ENCODE measurements at places on chromosomes 11 and 22. TPM values are rescaled to one million over a fixed set of nuclear protein-coding genes. Genes with fewer than 3 reads are reported as not detected.

The ADAMTS8 gene
- not detected for polyA plus RNA-seq

The KRTAP5-2 gene
- not detected for polyA plus RNA-seq

The ACCS gene
- 2.1 TPM for polyA plus RNA-seq

The TMEM191B gene
- polyA plus RNA-seq, result not detected

The VSIG10L2 gene
- polyA plus RNA-seq, result not detected

The CNIH2 gene
- polyA plus RNA-seq, result not detected

The H19 gene
- polyA plus RNA-seq, result not detected

The NOL12 gene
- polyA plus RNA-seq, result 47.0 TPM

The PLEKHA7 gene
- polyA plus RNA-seq, result 0.15 TPM

The ARL14EP gene
- polyA plus RNA-seq, result 90.5 TPM

The OR2AT4 gene
- polyA plus RNA-seq, result not detected

The TRIOBP gene
- polyA plus RNA-seq, result 16.1 TPM

Data from IgD-negative memory B cell (primary cell).